ENCODE measurements at places on chromosomes 1 and 21.

DNA sequence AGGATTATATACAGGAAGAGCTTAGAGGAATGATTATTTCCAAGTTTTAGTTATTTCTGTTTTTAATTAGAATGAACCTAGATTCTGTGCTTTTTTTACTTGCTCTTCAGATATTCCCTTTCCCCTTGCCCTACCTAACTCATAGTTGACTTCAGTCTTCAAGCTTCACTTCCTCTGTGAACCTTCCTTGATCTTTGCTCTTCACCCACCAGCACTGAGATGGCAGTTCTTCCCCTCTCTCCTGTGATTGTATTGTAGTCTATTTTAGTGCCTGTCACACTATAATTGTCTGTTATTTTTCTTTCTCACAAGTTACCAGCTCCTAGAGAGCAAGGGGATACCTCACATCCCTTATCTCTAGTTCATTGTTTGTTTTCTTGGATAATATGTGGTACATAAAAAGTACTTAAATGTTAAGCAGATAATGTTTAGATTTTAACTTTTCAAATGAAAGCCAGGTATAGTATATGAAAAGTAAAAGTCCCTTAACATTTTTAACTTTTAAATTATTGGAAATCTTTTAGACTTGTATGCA, 33.2 kb downstream of the KCTD3 start:
- no peak for DNase-seq

- DNase-seq = no peak
Measured at GRCh38 chr1:34822202-34822601, 29.4 kb downstream of the GJA4 start.

GRCh38 chr1:183210681-183211080, 24.6 kb downstream of the LAMC2 start:
- DNase-seq = no peak

GRCh38 chr1:1014799-1015681, 1.7 kb downstream of the ISG15 start:
- no peak for DNase-seq

- no peak for DNase-seq
Measured at GRCh38 chr1:10870493-10871096, 74.1 kb upstream of the CASZ1 start.

GRCh38 chr1:248630551-248630950, 4.3 kb downstream of the OR2T11 start:
- DNase-seq = no peak

- no peak for DNase-seq
Measured at GRCh38 chr1:20385630-20386029, 95.0 kb downstream of the VWA5B1 start.

- no peak for DNase-seq
Measured at GRCh38 chr1:225754940-225755641, 22.5 kb upstream of the SRP9 start.

DNA sequence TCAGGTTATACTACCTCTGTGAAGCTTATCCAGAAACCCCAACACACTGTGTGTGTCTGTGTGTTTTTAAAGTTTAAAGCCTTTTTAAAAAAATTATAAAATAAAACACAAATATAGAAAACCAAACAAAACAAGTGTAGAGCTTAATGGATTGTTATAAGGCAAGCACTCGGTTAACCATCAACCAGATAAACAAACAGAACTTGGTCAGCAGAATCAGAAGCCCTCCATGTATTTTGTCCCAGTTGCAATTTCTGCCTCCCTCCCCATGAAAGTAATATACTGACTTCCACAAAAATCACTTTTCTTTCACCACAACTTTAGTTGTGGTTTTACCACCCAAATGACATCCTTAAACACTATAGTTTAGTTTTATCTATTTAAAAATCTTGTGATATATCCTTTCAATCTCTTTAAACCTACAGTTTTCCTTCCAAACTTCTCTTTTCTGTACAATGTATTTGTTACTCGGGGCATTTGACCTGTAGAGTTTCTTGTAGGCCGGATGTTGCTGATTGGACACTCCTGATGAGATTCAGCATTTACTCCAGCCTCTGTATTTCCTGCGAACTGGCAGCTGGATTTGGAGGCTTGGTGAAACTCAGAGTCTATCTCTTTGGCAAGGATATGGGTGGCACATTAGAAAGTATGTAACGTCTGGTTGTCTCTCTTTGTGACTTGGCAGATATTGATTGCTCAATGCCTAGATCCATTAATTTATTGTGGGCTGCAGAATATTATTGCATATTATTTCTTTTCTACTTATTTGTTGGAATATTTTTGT, 8.6 kb downstream of the PAPPA2 start:
- DNase-seq = no peak

GRCh38 chr1:246959944-246960693, 28.4 kb upstream of the AHCTF1 start:
- peak; percentile 10 for DNase-seq

DNA sequence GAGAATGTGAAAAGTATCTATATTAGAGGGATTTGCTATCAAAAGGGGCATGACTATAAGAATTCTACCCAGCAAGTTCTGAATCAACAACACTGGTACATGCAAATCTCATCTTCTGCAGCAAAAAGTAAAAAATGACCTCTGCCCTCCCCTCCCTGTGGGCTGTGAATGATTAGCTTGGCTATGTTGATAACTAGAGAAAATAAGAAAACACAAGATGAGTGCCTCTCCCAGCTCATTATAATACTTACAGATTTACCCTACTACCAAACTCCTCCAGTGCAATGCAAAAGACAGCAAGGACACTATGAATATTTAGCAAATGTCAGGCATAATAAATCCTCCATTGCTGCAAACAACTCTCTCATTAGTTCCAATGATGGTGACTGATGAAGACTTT, 102.4 kb downstream of the SLC45A1 start:
- no peak for DNase-seq

GRCh38 chr1:205370780-205371179, 14.1 kb upstream of the KLHDC8A start:
- no peak for DNase-seq

- DNase-seq = peak; percentile 21
Measured at GRCh38 chr1:107132780-107133179, 8.1 kb upstream of the NTNG1 start.

DNA sequence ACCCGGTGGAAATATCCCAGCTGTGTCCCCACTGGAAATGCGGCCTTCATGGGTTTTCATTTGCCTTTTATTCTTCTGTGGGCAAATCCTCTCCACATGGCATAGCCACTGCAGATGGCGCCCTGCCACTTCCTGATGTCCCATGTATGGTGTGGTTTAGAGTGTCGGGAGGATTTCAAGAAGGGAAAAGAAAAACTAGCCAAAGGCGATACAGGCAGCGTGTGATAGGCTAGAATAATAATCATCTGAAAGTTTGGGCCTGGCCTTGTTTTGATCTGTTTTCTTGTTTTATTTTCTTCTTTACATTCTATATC, 123.6 kb downstream of the PEX14 start:
- no peak for DNase-seq

GRCh38 chr1:193846876-193847604, 660.6 kb upstream of the B3GALT2 start:
- no peak for DNase-seq

- DNase-seq = no peak
Measured at GRCh38 chr1:77065693-77066342, 153.4 kb downstream of the PIGK start.

All from GM12864 (cell line).